ENCODE measurements at places on chromosomes 5 and 9.

- DNase-seq, result no peak
These were observed 3.1 kb downstream of the NINJ1 start for GRCh38 chr9:93130861-93131481.

DNA sequence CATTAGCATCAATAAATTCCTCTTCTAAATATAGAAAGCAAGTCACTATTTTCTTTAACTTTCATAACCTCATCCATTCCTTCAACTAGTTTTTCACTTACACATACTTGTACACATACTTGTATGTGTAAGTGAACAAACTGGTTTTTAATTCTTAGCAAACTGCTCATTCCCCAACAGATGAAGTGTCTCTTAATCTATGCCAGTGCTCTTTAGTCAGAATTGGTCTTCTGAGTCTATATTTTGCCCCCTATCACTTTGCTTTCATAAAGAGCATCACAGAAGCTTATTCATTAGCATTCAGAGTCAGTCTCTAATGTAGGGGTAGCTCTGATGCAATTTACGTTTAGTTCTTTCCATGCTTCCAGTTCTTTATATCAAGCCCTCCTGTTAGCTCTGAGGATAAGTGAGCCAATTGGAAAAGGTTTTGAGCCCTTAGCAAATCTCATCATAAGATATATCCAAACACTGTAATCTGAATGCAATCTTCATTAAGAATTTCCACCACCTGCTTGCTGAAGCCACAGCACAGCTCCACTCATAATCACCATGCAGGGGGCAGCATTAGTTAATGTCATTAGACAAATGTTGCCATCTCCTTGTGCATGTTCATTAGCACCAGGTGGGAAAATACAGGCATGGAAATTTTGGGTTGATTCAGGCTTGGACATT, 178.5 kb upstream of the SLC24A2 start:
- no peak for DNase-seq

GRCh38 chr9:98867429-98868168, 60.1 kb downstream of the GALNT12 start:
- no peak for DNase-seq

GRCh38 chr5:181060231-181060590, 20.1 kb downstream of the BTNL9 start:
- no peak for DNase-seq

GRCh38 chr5:56993241-56993640, 41.3 kb upstream of the MIER3 start:
- DNase-seq, result no peak

GRCh38 chr5:90353254-90353653, 56.3 kb downstream of the CETN3 start:
- DNase-seq, result no peak

- no peak for DNase-seq
These were observed 155.1 kb downstream of the ARSB start for GRCh38 chr5:78829811-78830527.

DNA sequence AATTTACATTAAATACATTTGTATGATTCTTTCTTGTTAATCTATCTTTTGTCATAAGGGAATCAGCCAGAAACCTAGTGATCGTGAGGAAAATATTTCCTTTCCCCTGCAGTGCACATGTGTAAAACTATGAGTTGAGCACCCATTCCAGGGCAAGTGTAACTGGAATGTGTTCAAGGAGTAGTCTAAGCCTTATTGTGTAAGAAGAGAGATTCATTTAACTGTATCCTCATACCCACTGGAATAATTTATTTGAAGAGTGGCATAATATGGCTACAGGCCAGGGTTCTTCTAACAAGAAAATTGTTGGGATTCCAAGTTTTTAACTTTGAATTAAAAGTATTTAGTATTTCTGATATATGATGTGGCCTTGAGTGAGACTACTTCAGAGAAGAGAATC, 1692.7 kb downstream of the EFNA5 start:
- DNase-seq, result no peak

DNA sequence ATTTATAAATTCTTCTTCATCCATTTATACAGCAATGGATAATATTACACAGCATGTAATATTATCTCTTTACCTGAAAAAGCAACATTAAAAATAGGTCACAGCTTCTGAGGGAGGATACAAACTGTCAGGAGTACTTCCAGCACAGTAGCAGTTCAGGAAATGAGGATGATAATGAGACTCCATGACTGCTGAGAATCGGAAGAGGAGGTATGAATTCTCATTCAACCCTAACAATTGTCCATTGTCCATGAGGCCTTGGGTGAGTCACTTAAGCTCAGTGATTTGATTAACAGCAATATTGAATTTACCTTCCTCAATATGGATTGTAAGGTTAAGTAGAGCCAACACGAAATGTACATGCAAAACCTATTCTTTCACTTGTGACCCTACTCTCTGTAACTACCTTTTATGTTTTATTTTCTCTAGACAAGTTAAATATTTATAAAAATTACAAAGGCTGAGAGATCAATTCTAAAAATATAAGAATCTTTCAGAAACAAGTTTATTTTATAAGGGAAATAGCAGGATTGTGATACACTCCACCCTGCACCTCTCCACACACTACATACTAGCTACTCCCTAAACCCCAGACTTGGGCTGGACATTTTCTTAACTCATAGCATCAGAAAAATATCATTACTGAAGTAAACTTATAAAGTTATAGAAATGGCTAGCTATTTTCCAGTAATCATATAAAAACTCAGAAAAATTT, 159.1 kb upstream of the ACOT12 start:
- no peak for DNase-seq

DNA sequence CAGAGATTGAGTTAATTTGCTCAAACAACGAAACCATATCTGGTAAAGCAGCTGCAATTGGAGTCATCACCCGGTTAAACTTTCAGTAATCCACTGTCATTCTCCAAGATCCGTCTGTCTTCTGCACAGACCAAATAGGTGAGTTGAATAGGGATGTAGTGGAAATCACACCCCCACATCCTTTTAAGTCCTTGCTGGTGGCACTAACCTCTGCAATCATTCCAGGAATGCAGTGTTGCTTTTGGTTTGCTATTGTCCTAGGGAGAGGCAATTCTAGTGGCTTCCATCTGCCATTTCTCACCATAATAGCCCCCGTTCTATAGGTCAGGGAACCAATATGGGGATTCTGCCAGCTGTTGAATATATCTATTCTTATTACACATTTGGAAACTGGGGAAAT, 14.6 kb upstream of the BTF3 start:
- no peak for DNase-seq

GRCh38 chr9:70121818-70122436, 78.3 kb downstream of the MAMDC2 start:
- no peak for DNase-seq

- no peak for DNase-seq
These were observed 185.2 kb downstream of the CCDC171 start for GRCh38 chr9:15738011-15738410.

DNA sequence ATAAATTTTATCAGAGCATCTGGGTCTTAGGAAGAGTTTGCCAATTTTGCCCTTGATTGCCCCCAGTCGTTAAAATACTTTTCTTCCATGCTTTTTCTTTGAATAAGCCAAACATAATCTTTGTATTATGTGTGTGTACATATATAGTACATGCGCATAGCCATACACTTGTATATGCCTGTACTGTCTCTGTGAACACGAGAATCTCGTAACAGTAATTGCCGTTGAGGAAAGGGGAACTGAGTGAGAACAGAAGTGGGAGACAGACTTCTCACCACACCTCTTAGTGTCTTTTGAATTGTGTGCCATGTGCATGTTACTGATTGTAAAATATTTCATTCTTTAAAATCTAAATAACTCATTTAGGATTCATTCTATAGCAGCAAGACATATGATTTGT, 79.6 kb upstream of the GRHPR start:
- DNase-seq, result no peak

DNA sequence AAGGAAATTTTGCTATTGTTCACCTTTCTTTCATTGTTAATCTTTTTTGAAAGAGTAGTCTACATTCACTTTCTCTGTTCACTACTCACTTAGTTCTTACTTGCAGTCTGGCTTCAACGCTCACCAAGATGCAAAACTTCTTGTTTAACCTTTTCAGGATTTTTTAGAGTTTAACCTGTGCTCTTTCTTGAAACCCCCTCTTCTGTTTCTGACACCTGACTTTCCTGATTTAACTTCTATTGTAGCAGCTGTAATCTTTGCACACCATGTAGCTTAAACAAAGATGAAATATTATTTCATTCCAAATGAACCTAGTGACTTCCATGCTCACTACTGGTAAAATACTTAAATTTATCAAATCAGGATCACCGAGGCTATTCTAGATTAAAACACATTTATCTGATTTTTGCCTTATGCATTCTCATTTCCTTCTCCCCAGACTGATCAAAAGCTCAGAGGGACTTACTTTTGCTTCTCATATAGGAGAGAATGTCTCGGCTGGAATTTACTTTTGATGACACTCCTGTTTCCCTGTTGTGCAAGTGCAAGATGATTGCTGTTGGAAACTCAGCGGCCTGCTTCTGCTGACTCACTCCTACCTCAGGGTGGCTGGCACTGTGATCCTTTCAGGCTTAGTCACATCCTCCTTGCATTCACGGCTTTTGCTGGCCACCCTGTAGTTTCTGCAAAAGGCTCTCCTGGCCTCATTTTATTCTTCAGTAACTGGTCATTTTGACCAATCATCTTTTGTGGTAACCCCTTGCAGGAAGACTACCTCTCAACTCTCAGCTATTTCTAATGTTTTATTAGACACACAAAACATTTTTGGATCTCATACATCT, 109.3 kb upstream of the IFNE start:
- DNase-seq, result no peak

DNA sequence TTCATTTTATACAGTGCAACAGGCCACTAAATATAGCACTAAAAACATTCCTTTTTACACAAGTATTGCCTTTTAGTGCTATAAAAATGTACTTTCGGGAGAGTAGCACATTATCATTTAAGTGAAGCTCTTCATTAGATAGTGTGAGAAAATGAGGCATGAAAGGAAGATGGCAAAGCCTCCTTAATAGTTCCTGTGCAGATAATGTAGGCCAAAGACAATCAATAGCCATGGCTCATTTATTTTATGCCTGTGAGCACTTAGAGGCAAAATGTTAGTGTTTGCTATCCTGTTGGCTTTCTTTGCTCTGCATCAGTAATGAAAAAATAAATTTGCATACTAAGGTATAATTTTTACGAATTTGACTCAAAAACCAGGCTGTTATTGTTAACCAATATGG, 929.5 kb upstream of the C9orf72 start:
- DNase-seq, result no peak

GRCh38 chr5:148915224-148915817, 88.9 kb downstream of the ADRB2 start:
- DNase-seq, result no peak

- DNase-seq, result no peak
These were observed 10.3 kb downstream of the GDF9 start for GRCh38 chr5:132856011-132856410.

DNA sequence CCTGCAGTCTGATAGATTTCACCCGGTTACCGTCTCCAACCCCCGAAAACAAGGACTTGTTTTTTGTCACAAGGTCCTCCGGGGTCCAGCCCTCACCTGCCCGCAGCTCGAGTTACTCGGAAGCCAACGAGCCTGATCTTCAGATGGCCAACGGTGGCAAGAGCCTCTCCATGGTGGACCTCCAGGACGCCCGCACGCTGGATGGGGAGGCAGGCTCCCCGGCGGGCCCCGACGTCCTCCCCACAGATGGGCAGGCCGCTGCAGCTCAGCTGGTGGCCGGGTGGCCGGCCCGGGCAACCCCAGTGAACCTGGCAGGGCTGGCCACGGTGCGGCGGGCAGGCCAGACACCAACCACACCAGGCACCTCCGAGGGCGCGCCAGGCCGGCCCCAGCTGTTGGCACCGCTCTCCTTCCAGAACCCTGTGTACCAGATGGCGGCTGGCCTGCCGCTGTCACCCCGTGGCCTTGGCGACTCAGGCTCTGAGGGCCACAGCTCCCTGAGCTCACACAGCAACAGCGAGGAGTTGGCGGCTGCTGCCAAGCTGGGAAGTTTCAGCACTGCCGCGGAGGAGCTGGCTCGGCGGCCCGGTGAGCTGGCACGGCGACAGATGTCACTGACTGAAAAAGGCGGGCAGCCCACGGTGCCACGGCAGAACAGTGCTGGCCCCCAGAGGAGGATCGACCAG, 121.3 kb downstream of the DAB2IP start:
- no peak for DNase-seq

Data from activated CD8-positive, alpha-beta memory T cell treated with anti-CD3 and anti-CD28 coated beads for 1 hour (primary cell).